ENCODE measurements at places on chromosomes 6 and 20.
A peak's percentile ranks its signal among the peaks of the same experiment; 100 is the strongest.

DNA sequence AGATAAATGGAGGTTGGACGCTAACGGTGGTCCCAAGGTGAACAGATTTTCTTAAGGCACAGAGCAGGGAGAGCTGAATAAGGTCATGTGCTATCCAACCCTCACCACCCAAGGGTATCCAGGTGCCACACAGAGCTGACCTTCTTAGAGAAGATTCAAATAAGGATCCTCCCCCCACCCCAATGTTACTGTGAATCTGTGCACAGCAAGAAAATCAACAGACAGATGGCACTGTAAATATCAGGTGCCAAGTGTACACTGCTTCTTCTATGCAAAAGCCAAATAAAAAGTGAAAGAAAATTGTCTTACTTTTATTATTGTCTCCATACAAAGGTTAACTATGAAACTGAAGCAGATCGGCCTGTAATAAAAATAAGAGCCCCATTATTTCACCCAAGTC is 96.9 kb downstream of the PAK5 start:
- DNase-seq, result no peak

DNA sequence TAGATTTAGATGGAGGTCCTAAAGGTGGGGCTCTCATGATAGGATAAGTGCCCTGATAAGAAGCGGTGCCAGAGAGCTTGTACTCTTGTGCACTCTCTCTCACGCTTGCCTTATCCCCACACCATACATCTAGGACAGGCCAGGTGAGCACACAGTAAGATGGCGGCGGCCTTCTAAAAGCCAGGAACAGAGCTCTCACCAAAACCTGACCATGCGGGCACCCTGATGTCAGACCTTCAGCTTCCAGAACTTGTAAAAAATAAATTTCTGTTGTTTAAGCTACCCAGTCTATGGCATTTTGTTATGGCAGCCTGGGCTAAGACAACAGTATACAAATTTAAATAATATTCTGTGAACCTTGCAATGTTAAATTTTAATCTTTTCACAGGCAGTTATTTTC is 40.8 kb upstream of the CALHM6 start:
- DNase-seq, result no peak

- no peak for DNase-seq
Observed at GRCh38 chr6:16592223-16592911, 168.9 kb downstream of the ATXN1 start.

- peak; percentile 90 for DNase-seq
Observed at GRCh38 chr6:3517350-3517749, 60.5 kb upstream of the SLC22A23 start.

DNA sequence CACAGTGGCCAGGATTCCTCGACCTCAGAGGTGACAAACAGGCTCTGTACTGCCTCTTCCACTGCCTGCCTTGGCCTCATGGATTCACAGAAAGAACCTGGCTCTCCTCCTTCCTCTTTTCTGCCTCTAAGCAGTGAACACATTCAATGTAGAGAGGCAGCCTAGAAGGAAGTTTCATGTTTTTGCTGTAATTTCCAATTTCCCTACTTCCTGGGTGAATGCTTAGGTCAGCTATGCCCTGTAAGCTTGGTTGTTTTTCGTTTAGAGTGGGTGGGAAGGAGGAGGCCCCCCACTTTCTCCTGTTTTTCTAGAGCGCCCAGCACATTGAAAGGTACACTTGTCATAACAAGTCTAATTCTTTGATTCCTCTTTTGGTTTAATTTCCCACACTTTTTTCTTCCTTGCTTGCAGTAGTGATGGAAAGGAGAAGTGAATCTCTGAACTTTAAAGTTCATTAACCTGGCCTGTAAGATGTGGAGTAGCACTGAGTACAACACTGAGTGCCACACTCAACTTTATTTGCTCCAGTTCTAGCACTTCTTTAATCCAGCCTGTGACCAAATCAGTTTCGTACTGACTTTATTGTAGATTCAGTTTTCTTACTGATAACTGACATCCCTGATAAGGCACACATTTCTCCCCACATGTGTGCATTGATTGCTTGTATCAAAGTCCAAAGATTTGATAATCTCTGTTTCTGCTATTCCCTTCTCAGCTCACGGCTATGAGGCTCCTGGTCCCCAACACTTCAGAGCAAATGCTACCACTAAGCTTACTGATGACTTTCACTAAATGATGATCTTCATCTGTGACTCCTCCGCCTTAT is 100.0 kb upstream of the MAN1A1 start:
- DNase-seq, result no peak

GRCh38 chr6:163354085-163354484 is 60.4 kb upstream of the QKI start:
- DNase-seq, result no peak

- no peak for DNase-seq
Observed at GRCh38 chr20:19995220-19995863, 21.8 kb upstream of the NAA20 start.

DNA sequence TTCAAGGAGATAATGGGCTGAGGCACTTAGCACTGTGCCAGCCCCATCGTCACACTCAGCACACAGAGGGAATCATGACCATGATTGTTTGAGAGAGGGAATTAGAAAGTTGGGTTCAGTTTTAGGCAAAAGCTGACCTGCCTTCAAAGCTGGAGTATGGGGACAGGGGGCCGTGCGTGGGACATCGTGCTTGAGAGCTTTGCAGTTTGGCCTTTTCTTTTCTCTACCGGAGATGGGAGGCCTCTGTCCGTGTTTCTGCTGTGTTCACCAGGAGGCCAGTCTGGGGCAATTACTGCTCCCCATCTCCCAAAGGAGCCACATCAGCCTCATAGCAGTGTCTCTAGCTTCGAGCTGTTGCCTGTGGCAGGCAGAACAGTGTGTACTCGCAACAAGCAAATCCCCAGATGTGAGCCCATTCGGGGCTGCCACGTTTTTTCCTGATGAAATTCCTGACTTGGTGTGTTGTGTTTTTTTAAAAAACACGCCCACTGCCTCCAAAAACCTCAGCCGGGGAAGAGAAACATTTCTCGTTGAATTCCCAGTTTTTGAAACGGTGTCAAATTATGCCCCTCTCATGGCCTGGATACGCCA is 20.2 kb downstream of the EYA2 start:
- DNase-seq, result no peak

GRCh38 chr6:139239064-139239463 is 52.7 kb downstream of the TXLNB start:
- no peak for DNase-seq

- no peak for DNase-seq
Observed at GRCh38 chr20:4951299-4951698, 50.0 kb downstream of the SLC23A2 start.

GRCh38 chr20:63691711-63692435 is 4.6 kb upstream of the TNFRSF6B start:
- no peak for DNase-seq

DNA sequence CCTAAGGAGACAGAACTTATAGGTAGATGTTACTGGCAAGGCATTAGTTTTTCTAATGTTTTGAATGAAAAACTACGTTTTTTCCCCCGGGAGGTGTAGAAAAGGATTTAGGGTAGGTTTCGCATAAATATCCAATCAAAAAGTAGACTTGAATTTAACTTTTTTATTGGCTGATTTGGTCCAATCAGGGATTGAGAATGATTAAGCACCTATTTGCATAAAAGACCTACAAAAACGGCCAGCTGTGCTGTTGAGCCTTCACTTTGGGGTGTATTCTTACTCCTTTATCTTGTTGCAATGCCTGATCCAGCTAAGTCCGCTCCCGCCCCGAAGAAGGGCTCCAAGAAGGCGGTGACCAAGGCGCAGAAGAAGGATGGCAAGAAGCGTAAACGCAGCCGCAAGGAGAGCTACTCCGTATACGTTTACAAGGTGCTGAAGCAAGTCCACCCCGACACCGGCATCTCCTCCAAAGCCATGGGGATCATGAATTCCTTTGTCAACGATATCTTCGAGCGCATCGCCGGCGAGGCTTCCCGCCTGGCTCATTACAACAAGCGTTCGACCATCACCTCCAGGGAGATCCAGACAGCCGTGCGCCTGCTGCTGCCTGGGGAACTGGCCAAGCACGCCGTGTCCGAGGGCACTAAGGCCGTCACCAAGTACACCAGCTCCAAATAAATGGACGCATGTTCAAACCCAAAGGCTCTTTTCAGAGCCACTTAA is 113.5 kb upstream of the BTN3A2 start:
- DNase-seq, result peak; percentile 86

- DNase-seq, result no peak
Observed at GRCh38 chr6:45605971-45606370, 228.2 kb upstream of the SUPT3H start.

DNA sequence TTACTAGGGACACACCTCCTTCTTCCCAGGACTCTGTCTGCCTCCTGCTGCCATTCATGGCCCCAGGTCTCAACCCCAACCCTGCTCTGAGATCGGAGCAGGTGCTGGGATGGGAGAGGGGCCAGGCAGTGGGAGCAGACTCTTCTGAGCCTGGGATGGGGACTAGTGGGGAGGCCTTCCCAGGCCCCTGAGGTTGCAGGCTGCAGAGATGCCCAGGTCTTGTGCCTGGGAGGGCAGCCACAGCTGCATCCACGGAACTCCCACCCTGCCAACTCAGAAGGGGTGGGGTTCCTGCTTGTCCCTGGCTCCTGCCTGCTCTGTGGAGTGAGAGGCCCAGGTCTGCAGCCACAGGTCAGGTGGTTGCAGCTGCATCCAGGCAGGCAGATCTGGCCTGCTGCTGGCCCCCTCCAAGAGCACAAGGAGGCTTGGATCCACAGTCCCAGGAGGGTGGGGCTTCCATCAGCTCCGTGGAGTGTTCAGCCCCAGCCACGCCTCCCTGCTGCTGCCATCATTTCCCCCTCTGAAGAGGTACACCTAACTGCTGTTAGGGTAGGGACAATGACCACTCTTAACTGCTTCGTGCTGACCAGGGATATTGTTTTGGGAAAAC is 2.9 kb upstream of the SLC22A1 start:
- no peak for DNase-seq

DNA sequence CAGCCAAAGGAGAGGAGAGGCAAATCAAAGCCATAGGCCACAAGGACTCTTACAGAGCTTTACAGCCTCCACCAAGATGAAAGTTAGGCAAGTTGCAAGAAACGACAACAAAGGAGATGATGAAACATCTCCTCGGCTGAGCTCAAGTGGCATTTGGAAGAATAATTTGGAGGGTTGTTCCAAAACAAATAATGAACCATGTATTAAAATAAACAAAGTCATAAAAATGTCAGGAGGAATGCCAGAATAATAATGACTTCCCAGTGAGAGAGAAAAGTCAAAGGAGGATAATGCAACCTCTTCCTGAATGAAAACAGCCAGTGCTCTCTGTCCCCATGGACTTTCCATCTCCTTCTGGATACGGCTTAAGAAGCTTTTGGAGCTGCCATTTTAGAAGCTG is 371.4 kb upstream of the ID4 start:
- peak; percentile 78 for DNase-seq

DNA sequence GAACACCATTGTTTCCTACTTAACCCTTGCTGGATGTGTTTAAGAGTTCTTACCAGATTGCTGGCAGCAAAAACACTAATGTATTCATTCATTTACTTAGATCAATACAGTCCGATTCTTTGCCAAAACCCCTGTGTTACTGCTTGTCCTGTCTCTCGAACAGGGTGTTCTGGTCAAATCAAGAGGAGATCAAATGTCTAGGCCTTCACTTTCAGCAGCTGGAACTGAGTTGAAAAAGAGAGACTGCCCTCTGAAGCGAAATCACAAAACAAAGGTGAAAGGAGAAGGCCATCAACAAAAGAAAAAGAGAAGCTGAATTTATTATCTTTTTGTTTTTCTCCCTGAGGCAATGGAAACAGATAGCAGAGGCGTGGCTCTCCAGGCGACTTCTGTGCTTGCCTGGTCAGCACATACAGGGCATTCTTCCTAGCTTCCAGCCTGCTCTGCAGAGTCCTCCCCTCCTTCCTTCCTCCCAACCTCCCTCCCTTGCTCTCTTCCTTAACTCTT is 44.1 kb upstream of the GCM1 start:
- no peak for DNase-seq

DNA sequence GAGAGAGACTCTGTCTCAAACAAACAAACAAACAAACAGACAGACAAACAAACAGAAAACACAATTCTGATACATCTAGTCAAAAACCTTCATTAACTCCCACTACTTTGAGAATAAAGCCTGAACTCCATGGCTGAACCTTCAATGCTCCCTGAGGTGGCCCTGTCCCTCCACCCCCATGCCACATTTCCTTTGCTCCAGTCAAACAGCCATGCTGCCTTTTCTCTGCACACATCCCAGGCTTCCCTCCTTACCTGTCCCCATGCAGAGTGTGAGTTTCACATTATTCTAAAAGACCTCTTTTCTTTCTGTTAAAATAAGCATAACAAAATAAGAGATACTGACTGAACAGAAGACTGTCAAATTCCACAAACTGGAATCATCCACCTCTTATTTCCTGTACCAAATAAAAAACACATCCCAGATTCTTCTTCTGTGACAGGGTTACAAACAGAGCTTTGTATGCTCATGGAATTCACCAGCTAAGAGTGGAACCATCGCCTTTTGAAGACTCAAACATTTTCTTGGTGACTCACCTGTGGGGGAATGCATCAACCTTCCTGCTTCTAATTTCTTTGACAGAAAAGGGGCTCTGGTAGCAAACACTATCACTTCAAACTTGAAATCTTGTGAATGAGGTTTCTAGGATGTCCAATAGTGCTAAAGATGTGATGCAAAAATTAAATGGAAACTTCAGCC is 71.0 kb upstream of the SLC22A16 start:
- peak; percentile 60 for DNase-seq

- no peak for DNase-seq
Observed at GRCh38 chr20:20079102-20079784, 26.9 kb downstream of the CFAP61 start.

DNA sequence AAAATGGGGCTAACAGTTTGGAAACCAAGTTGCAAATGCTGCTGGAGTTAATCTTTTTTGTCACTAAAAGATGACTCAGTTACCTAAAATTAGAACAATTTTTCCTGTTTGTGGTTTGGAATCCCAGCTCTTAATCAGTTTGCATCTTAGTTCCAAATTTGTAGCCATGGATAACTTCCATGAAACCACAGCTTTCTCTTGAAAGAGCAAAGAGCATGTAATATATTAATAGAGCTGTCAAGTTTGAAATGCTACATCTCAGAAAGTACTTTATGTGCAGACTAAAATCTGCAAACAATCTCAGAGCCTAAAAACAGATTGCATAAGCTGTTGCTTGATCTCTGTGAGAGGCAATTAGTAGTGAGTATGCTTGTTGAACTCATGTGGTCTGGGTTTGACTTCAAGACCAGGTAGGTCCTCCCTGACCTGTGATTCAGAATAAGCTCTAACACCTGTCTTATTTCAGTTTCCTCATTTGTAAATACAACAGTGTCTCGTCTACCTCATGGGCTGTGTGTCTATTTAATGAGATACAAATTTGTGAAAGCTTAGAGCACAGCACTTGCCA is 23.5 kb downstream of the DHX35 start:
- peak; percentile 91 for DNase-seq

- DNase-seq, result no peak
Observed at GRCh38 chr6:53944543-53944942, 149.7 kb downstream of the LRRC1 start.

- DNase-seq, result no peak
Observed at GRCh38 chr6:118581489-118581959, 33.4 kb downstream of the PLN start.

GRCh38 chr20:3011752-3012151 is 31.7 kb upstream of the GNRH2 start:
- DNase-seq, result no peak

- peak; percentile 79 for DNase-seq
Observed at GRCh38 chr6:14035071-14035847, 82.3 kb upstream of the CD83 start.

GRCh38 chr6:30914854-30915590 is 984 bp downstream of the VARS2 start:
- DNase-seq, result no peak

All from fibroblast of skin of left quadriceps (primary cell).